ENCODE measurements at places on chromosomes 7 and 10.
A peak's percentile ranks its signal among the peaks of the same experiment; 100 is the strongest.

DNA sequence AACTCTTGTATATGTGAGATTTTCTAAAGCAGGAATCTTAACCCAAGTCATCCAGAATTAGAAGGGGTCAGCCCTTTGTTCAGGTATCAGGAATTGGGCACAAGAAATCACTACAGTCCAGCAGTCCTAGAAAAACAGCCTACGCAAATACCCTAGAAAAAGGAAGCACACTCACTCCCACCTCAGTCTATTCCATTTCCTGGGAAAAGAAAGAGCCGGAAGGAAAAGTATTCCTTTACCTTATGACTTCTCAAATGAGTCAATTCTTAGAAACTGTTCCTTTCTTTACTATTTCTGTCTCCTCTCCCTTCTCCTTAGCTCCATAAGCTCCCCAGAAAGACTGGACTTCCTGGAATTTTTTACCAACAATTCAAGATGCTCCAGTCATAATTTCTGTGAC, 62.7 kb downstream of the DNAJC12 start:
- DNase-seq = no peak

- DNase-seq = no peak
Measured at GRCh38 chr7:115274-115911, 77.0 kb upstream of the FAM20C start.

DNA sequence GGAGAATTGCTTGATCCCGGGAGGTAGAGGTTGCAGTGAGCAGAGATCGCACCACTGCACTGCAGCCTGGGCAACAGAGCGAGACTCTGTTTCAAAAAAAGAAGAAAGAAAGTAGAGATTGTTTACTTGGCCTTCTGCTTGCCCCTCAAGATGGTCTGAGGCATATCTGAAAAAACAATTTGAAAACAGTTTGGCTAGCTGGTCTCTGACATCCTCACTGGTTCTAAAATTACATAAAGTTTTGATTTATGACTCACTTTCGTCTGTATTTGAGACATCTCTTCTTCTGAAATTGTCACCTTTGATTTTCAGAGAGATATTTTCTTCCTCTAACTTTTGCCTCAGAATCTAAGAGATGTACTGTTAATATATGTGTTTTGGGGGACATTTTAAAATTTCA, 49.6 kb upstream of the HELLS start:
- no peak for DNase-seq

DNA sequence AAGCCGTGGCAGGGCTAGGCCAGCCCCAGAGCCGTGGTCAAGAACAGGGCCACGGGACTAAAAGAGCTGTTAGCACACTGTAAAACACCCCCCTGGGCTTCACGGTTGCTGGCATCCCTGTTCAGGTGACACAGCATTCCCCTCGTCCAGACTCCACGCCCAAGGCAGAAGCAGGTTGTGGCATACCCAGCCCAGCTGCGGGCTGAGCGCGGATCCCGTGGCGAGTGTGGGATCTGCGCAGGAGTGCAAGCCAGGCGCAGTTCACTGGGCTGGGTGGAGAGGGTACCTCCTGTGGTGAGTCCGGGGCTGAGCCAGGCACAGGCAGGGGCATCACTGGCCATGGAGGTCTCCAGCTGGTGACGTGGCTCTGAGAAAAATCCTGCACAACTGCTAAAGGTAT, 199.1 kb downstream of the FZD1 start:
- no peak for DNase-seq

- no peak for DNase-seq
Measured at GRCh38 chr10:86728056-86728455, 28.4 kb upstream of the BMPR1A start.

- no peak for DNase-seq
Measured at GRCh38 chr10:78470267-78471103, 436.8 kb downstream of the RPS24 start.

DNA sequence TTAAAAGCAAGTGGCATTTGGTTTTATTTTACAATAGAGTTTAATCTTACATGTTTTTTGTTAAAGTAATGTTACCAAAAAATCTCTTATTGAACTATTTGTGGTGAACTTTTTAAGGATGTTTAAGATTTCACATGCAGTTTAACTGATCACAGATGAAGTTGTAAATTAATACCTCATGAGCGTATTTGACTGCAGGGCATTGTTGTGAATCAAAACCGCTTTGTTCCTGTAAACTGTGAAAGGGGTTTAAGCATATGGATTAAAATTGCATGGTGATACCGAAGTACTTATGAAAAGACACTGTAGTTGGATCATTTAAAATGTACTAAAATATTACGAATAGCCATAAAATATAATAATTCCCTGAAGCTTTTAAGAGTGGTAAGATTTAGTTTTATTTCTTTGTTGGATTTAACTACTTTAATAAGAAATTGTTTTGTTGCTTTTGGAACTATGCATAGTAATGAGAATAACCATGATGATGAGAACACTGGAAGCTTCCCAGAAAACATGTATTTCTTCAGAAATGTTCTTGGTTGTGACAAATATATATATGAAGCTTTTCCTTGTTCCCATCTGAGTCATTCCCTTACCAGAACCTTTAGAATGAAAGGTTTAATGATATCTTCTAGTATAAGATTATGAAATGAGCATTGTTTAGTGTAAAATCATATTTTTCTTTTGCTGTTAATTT, 131.3 kb downstream of the ADK start:
- DNase-seq = no peak

DNA sequence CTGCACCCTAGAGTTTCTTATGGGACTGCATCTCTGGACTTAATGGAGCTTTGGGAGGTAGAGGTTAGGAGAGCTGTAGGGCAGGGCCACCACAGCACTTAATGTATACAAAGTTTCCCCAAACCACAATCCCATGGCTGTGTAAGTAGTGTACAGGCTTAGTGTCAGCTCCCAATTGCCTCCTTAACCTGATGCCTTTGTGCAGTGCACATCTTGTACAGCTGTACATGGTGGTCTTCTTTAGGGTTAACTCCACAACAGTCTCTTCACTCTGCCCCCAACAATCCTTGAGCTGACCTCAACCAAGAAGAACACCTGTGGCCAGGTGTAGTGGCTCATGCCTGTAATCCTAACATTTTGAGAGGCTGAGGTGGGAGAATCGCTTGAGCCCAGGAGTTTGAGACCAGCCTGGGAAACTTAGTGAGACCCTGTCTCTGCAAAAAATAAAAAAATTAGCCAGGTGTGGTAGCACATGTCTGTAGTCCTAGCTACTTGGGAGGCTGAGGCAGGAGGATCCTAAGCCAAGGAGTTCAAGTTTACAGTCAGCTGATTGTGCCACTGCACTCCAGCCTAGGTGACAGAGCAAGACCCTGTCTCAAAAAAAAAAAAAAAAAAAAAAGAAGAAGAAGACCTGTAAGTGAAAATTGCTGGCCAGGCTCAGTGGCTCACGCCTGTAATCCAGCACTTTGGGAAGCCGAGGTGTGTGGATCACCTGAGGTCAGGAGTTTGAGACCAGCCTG, 6.8 kb downstream of the PLAU start:
- DNase-seq = no peak

- DNase-seq = no peak
Measured at GRCh38 chr10:14253711-14254110, 77.0 kb downstream of the FRMD4A start.

- DNase-seq = no peak
Measured at GRCh38 chr10:32949221-32949678, 8.8 kb downstream of the ITGB1 start.

GRCh38 chr10:23676296-23676695, 237.4 kb downstream of the OTUD1 start:
- no peak for DNase-seq

DNA sequence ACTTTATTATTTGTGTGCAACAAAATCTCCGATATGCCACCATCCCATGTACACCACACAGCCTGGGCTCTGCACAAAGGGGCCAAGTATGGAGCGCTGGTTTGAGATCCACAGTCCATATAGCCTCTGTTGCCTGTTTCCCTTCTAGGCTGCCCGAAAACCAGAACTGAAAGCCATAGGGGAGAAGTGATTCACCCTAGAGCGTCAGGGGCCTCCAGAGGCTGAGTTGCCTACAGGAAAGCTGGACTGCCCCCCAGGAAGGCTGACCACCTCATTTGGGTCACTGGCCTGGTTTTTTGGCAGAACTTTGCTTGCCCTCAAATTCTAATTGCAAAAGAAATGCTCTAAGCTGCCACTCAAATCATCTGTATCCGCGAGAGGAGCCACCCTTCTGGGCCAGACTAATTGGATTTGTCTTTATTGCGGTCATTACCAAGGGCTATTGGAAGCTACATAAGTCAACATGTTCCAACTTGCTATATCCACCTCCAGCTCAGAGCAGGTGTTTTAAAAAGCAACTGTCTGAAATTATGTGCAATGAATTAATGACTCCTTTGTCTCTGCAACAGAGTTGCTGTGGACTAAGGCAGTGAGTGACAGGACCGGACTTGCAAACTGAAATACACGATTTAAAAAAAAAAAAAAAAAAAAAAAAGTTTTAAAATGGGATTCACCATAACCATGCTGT, 28.3 kb upstream of the FRMD4A start:
- DNase-seq = no peak

- DNase-seq = no peak
Measured at GRCh38 chr10:3249307-3249889, 76.8 kb upstream of the PITRM1 start.

DNA sequence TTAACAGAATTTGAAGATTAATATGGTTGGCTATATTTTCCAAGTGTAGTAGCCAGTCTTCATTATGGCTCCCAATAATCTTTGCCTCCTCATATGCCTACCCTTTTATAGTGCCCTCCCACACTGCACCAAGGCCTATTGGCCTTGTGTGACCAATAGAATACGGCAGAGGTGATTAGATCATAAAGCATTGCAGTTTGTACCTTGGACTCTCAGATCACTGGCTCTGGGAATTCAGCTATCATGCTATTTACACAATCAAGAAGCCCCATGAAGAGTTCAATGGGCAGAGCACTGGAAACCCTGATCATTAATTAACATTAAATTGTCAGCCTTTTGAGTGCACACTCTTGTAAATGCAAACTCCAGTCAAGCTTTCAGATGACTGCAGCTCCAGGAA, 154.5 kb upstream of the MAGI2 start:
- no peak for DNase-seq

DNA sequence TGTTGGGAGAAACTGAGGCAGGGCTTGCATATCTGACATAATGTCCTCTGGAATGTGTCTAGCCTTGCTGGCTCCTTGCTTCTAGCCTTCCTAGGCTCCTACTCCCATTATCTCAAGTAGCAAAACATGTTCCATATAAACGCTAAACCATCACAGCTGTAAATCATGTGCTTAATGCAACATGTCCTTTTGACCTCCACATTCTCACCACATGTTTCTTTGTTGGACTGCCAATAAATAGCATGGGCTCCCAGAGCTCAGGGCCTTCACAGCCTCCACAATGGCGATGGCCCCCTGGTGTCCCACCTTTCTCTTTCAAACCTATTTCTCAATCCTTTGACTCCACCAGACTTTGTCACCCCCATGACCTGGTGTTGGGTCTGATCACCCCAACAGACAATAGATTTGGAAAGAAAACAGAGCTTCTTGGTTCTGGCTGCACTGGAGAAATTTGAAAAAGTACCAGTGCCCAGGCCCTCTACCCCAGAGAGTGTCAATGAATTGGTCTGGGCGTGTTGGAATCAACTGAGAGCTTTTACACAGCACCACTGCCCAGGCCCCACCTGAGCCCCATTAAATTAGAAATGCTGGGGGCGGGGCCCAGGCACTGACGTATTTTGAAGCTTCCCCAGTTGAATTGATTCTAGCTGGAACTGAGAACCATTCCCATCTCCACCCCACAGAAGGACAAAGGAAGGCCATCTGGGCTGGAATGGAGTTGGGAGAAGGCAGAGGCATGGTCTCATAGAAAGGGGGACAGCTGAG, 41.3 kb upstream of the GGCT start:
- DNase-seq = no peak

GRCh38 chr7:108299251-108299973, 156.8 kb downstream of the NRCAM start:
- DNase-seq = no peak

DNA sequence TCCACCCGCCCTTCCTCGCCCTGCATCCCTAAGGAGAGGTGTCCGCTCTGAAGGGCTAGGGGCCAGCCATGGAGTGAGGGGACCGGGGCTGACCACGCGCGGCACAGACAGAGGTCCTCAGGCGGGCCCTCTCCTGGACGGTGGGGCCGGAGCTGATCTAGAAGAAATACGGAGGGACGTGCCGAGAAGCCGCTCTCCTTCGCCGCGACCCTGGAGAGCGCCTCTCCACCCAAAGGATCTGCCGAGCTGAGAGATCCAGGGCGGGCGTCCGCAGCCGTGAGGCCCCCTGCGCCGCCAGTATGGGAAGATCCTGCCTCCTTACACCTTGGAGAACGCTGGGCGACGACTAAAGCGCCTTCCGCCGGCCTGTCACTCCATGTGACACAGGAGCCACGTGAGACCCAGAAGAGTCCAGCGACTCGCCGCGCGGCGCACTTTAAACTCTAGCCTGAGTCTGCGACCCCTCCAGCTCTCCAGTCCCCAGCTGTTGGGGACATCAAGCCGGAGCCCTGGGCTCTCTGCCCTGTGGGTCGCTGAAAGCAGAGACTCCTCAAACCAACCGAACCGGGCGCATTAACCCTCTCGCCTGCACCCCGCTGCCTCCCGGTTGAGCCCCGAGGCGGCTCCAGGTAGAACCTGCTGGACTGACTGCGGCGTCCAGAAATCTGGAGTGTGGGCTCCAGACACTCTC, 1.5 kb upstream of the SFMBT2 start:
- DNase-seq = no peak

DNA sequence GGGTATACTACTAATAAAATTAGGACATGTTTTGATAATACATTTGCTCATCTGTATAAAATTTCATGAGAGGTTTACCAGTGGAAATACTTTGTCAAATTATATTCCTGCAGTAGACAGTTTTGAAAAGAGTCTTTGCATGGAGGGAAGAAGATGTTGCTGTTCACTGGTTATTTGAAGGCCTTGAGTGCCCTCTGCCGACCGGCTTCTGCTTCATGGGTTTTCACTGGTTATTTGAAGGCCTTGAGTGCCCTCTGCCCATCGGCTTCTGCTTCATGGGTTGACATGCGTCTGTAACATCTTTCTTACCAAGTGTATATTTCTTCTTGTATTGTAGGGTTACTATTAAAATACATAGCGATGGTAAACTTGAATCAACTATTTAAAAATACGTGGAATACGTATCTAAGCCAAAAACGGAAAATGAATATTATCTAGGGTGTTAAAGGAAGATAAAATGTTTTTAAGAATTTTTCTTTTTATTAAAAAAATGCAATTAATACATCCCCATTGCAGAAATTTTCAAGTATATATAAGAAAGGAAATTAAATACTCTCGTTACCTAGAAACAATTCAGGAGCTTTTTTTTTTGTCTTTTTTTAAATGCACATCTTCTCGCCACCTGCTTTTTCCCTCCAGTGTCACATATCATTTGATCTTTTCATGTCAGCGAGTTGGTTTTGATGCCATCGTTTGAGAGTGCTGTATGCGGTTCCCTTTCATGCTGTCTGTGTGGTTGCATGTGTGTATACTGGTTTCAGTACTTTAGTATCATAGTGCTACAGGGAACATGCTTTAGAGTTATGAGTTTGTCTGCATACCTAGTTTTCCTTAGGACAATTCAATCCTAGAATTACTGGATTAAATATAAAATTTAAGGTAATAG, 73.4 kb downstream of the SHH start:
- peak; percentile 27 for DNase-seq

- DNase-seq = no peak
Measured at GRCh38 chr10:100999742-101000126, at the start of gene LZTS2. Gene LZTS2, plus strand, starts transcription at chr10:100999808. Its CDS starts 2,731 bp downstream, at chr10:101002539.

GRCh38 chr10:128624656-128625530, 498.7 kb upstream of the MKI67 start:
- DNase-seq = no peak

- DNase-seq = peak; percentile 27
Measured at GRCh38 chr10:110207011-110207804, at the start of gene MXI1. Gene MXI1, plus strand, starts transcription at chr10:110207605. Its CDS starts 204 bp downstream, at chr10:110207809.

Measured in CD4-positive, CD25-positive, alpha-beta regulatory T cell (primary cell).